Fibroblast of villous mesenchyme (primary cell): ENCODE measurements at places on chromosomes 1 and 21.
A peak's percentile ranks its signal among the peaks of the same experiment; 100 is the strongest.

DNA sequence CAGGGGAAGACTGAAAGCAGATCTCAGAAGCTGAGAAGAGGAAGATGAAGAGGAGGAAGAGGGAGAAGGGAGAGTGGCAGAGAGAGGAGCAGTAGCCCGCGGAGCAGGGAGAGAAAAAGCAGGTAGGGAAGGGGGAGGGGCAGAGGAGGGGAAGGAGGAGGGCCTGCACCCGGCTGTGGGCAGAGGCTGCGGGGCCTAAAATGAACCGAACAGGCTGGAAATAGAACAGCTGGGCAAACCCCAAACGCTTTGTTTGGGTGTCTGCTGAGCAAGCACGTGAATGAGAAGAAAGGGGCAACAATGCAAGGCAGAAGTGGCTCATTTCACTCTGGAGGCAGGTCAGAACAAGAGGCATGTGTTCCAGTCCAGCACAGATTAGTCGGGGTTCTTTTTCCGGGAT, 33.5 kb downstream of the KCNC4 start:
- DNase-seq: no peak

GRCh38 chr1:248576260-248576980, 1.9 kb upstream of the OR2T34 start:
- no peak for DNase-seq

GRCh38 chr1:61079898-61080336, 2.4 kb upstream of the NFIA start:
- peak; percentile 89 for DNase-seq

DNA sequence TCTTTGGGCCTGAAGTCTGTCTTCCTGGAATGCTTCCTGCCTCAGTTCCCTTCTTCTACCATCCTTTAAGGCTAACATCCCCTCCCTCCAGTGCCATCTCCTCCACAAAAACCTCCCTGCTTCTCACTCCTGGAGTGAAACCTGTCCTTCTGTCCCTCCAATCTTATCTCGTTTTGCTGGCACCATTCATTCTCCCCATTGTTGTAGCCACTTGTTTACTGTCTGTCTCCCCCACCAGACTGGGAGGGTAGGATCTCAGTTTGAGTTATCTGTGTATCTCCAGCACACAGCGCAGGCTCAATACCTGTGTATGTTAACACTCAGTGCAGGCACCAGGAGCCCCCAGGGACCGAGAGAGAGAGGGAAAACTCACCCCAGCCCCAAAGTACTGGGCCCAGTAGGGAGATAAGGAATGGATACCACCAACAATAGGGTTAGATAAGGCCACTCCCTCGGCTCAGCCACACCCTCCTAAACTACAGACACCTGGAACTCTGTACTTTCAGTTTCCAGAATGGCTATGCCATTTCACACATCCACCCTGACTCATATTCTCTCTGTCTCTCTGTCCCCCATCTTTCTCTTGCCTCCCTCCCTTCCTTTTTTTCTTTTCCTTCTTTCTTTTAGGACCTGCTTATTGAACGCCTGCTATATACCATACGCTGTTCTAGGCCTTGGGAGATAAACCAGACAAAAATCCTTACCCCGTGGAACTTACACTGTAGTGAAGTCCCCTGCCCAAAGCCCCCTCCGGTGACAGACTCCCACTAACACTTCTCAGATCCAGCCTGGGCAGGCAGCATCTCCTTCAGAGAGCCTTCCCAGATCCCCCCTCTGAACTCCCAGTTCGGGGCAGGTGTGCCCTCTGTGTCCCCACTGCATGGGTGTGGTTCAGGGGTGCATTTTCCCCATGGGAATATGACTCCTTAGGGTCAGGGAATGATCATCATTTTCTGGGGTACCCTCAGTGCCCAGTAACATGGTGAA, 3.3 kb upstream of the SSBP3 start:
- DNase-seq: no peak

DNA sequence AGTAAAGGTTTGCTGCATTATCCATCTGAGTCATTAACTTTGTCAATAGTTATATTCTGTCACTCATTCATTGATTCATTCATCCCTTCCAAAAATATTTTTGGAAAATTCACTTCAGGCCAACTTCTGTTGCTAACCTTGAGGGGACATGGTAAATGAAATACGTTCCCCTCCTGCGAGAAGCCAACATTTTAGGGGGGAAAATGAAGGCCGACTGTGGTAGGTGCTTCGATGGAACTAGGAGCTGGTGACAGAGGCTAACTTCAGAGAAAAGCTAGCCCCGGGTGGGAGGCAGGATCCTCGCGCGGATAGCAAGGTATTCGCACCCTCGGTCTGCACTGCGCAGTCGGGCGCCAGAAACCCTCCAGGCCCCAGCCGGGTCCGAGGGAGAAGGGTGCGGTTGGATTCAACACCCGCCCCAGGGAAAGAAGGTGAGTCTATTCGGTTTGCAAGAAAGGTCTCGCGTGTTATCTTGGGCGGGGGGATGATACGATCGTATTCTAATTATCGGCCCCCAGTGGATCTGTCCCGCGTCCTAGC, 646 bp upstream of the RRP15 start:
- DNase-seq: no peak

- peak; percentile 92 for DNase-seq
These were observed 25.6 kb upstream of the CDC42BPA start for GRCh38 chr1:227343727-227344551.

DNA sequence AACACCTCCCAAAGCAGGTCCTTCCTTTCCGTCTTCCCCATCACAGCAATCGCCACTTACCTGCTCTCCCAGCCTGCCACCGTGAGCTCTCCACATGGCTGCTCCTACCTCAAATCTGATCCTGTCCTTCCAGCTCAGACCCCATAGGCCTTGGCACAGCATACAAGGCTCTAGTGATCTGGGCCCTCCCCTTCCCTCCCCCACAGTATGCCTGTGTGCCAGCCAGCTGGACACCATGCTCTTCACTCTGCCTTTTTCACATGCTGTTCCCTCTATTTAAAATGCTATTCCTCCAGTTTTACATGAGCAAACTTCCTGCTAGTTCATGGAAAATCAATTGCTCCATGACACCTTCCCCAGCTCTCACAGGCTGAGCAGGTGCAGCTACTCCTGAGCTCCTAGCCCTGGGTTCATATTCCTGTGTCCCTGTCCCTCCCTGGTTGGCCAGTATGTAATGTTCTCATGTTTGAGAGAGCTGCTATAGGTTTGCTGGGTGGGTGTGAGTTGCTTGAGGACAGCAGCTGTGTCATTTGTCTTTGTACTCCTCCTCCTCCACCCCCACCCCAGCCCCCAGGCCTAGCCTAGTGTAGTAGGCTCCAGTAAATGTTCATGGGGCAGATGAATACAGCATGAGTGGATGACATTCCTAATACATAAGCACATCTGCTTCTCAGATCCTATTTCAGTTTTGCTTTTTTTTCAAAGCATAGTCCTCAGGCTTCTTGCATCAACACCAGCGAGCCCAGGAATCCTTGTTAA, 6.3 kb upstream of the TNNT2 start:
- peak; percentile 75 for DNase-seq

DNA sequence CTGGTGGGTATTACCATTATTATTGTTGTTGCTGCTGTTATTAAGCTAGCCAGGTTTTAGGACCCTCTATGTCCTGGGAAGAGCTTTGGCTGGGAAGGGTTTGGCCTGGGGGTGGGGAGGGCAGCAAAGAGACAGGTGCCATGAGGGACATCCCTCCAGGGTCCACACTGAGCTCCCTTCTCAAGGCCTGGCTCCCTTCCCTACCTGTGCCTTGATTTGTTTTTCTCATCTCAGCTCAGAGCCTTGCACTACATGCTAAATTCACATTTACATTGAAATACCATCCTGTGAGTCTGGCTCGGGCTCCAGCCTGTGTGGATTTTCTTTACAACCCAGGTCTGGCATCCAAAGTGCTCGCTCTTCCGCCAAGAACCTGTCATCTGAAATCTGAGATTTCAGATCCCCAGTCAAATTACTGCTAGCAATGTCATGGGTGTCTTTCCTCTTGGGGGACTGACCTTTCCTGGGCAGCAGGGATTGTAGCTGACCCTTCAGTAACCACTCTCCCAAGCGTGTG, 536.3 kb downstream of the PTPRU start:
- DNase-seq: no peak

DNA sequence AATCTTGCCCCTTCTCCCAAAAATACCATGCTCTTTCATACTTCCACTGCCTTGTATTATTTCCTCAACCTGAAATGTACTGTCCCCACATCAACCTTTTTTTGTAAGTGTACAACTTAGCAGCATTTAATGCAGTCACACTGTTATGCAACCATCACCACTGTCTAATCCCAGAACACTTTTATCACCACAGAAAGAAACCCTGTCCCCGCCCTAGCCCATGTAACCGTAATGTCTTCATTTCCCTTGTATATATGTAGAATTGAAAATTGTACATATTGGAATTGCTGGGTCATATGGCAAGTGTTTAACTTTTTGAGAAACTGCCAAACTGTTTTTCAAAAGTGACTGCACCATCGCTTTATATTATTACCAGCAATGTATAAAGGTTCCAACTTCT, 37.4 kb downstream of the PTP4A2 start:
- no peak for DNase-seq

DNA sequence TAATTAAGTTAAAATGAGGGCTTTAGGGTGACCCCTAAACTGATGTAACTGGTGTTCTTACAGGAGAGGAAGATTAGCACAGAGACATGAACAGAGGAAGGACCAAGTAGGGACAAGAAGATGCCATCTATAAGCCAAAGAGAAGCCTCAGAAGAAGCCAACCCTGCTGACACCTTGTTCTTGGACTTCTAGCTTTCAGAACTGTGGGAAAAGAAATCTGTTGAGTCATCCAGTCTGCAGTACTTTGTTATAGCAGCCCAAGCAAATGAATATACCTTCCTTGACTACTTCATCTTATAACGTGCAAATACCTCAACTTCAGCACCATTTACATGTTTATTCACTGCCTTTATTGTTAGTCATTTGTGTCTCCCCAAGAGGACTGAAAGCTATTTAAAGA, 3.4 kb downstream of the ZBTB21 start:
- no peak for DNase-seq

- peak; percentile 61 for DNase-seq
These were observed 106.7 kb downstream of the LEPR start for GRCh38 chr1:65527190-65527589.

GRCh38 chr1:168234846-168235547, 9.2 kb downstream of the SFT2D2 start:
- DNase-seq: peak; percentile 47

GRCh38 chr1:217332431-217333065, 298.3 kb downstream of the GPATCH2 start:
- DNase-seq: no peak

DNA sequence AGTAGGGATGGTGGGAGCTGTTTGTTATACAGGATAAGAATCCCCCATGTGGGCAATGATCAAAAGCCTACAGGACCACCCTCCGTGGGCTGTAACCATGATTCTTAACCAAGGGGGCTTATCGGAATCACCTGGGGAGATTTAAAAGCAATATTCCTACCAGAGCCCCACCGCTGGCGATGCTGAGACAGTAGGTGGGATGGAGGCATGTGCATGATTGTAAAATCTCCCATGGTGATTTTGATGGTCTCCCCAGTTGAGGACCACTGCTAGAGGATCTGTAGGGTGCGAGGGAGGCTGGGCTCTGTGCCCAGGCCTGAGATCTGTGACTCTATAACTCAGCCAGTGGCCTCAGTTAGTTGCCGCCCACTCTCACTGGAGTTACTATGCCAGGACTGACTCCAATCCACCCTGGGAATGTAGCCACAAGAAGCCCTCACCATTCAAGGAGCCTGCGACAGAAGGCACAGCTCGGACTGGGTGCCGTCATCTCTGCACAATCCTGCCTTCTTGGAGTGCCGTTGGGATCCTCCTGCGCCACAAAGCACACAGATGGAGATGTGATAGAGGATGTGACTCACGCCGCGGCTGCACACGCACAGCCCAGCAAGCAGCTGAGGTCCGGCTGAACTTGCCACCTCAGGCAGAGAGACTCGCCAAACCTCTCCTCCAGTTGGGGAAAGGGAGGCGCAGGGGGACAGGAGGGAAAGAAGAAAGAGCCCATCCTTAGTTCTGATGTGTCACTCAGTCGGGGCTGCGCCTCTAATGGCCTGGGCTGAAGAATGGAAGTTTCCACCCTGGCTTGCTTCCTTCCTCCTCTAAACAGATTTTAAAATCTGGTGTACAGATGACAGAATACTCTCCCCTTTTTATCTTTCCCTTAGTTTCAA, 26.5 kb downstream of the AKNAD1 start:
- DNase-seq: peak; percentile 97

GRCh38 chr21:42118901-42119300, 47.8 kb downstream of the UMODL1 start:
- no peak for DNase-seq

GRCh38 chr1:45654540-45655280, 30.9 kb upstream of the CCDC17 start:
- DNase-seq: peak; percentile 26

DNA sequence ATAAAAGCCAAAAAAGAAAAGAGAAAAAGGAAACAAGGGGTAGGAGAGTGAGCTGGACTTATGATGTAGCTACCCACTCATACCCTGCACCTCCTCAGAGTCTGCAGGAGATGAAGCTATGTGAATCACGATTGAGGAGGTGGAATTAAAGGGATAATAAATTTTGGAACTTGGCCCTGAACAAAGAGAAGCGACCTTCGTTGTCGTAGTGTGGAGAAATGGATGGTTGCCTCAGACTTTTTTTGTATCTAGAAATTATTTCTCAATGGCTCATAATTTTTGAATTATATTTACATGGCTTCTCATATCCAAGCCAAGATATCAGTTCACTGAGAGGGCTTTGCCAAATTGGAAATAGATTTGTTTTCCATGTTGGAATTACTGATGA, 37.8 kb upstream of the SIPA1L2 start:
- DNase-seq: no peak

DNA sequence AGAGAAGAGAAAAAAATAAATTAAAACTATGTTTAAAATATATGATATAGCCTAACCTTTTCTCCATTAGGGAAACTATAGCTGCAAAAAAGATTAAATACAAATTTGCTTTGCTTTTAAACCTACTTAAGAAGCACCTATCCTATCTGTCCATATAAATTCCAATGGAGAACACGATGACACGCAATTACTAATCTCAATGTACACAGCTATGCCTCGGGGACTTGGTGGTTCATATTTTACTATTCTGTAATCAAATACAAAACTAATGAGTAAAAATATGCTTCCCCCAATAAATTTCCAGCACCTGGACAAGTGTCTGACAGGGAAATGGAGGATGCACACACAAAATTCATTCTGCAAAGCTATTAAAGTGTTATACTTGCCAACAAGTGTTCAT, 386.4 kb downstream of the LMO4 start:
- DNase-seq: no peak

GRCh38 chr1:180920702-180921101, 8.0 kb downstream of the KIAA1614 start:
- DNase-seq: no peak

GRCh38 chr1:219124163-219124562, 49.5 kb upstream of the LYPLAL1 start:
- no peak for DNase-seq

- no peak for DNase-seq
These were observed 77.3 kb upstream of the PTGFRN start for GRCh38 chr1:116832308-116832931.

GRCh38 chr21:35489389-35489980, 440.4 kb upstream of the RUNX1 start:
- no peak for DNase-seq

DNA sequence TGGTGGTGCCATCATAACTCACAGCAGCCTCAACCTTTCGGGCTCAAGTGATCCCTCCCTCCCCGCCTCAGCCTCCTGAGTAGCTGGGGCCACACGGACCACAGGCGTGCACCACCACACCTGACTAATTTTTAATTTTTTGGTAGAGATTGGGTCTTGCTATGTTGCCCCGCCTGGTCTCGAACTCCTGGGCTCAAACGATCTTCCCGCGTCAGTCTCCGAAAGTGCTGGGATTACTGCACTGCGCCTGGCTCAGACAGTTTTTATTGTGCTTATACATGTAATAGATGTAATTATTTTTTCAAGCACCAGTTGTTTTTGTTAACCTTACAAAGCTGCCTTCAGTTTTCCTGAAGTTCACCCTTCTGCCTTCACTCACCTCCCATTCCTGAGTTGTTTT, 38.0 kb upstream of the HMGN1 start:
- DNase-seq: no peak
